ENCODE measurements at places on chromosomes 5 and 9.

DNA sequence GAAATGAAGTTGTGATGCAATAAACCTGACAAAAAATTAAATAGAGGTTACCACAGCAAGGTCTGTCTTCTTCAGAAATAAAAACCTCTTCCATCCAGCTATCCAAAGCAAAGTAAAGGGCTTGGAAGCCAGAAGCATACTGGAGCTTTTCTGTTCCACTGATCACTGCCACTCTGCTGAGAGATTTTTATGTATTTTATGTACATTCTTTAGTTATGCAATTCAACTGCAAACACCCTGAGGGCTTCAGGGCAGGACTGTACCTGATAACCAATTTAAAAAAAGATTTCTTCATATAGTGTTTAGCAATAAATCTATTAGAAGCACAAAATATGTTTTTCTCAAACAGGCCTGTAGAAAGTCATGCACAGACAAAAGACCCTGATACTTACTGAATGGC, 326.9 kb upstream of the PUM3 start:
- no peak for DNase-seq

- no peak for DNase-seq
Measured at GRCh38 chr9:135905380-135906258, 1.7 kb downstream of the CAMSAP1 start.

DNA sequence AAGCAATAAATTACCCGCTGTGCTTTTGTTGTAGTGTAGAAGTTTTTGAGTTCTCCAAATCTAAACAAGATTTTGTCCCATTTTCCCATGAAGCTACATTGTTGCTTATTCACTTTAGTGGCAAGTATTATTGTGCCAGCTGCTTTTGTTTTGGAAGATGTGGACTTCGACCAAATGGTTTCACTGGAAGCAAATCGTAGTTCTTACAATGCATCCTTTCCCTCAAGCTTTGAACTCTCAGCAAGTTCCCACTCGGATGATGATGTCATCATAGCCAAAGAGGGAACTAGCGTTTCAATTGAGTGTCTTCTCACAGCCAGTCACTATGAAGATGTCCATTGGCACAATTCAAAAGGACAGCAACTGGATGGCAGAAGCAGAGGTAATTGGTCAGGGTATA, 10.9 kb downstream of the MFAP3 start:
- DNase-seq = no peak

- DNase-seq = no peak
Measured at GRCh38 chr9:85702191-85702590, 39.6 kb downstream of the AGTPBP1 start.

DNA sequence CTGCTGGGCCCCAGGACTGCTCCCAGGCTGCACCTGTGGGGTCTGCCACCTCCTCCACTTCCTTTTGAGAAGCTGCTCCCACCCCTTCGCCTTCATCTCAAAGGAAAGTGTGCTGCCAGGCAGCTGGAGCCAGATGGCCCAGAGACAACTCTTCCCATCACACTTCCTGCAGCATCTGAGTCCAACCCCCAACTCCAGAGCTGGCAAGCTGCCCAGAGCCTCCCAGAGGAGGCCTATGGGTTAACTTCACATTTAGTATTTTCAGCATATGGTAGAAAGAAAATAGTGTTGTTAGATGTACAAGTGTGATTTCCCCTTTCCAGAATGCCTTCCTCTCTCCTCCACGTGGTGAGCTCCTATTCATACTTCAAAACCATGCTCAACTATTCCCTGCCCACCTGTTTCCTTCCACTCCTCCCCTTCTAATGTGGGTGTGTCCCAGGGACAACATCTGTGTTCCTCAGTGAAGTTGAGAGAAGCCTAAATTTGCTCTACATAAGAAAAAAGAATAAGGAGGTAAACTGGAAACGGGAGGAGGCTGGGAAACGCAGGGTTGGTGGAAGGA, 38.6 kb upstream of the KCNMB1 start:
- no peak for DNase-seq

- DNase-seq = no peak
Measured at GRCh38 chr5:123809594-123810221, 297.7 kb downstream of the CSNK1G3 start.

DNA sequence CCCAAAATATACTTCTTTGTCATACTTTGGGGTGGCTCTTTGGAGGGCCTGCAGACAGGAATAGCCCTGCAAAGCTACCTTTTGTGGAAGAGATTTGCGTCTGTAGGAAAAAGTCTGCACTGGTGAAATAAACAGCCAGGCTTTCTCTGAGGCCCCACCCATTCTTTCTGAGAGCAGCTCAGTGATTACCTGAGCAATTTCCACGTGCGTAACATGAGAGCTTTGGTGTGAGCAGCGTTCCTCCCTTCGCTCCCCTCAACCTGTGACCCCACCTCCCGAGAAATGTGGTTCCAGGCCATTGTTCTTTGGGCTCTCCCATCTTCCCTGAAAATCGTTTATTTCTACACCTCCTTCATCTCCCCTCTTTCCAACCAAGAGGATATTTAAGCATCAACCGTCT, 23.8 kb upstream of the FBP1 start:
- DNase-seq = no peak

DNA sequence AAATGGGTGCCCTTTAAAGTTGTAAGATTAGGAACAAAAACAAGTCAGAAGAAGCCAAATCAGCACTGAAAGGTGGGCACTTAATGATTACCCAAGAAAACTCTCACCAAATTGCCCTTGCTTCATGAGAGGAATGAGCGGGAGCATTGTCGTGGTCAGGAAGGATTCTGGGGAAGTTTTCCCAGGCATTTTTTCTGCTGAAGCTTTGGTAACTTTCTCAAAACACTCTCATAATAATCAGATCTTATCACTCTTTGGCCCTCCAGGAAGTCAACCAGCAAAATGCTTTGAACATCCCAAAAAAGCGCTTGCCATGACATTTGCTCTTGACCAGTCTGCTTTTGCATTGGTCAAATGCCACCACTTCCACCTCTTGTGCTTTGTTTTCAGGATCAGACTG, 10.4 kb upstream of the PCDHGC3 start:
- no peak for DNase-seq

GRCh38 chr5:166566725-166567124, 1724.7 kb upstream of the WWC1 start:
- no peak for DNase-seq

GRCh38 chr9:21281275-21281674, 23.8 kb downstream of the IFNA5 start:
- no peak for DNase-seq

- DNase-seq = no peak
Measured at GRCh38 chr9:91315191-91315590, 46.5 kb downstream of the AUH start.

- DNase-seq = peak; percentile 32
Measured at GRCh38 chr9:97307091-97307490, 368 bp upstream of the CCDC180 start.

DNA sequence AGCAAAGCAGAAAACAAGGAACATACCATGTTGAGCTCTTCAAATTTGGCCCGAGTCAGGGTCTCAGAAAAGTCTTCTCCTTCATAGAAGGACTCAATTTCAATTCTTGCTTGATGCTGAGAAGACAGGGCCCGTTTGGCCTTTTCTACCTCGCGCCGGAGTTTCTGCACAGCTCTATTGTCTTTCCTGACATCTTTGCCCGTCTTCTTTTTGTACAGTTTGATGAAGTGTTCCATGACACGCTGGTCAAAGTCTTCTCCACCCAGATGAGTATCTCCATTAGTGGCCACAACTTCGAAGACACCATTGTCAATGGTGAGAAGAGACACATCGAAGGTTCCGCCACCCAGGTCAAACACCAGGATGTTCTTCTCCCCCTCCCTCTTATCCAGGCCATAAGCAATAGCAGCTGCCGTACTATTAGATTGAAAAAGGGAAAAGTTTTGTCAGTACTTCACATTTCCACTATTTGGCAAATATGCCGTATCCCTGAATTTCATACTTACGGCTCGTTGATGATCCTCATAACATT, 2.2 kb downstream of the HSPA5 start:
- DNase-seq = no peak

GRCh38 chr9:123851851-123852250, 78.1 kb downstream of the DENND1A start:
- no peak for DNase-seq

- DNase-seq = no peak
Measured at GRCh38 chr9:115444959-115445358, 327.0 kb upstream of the TNC start.

DNA sequence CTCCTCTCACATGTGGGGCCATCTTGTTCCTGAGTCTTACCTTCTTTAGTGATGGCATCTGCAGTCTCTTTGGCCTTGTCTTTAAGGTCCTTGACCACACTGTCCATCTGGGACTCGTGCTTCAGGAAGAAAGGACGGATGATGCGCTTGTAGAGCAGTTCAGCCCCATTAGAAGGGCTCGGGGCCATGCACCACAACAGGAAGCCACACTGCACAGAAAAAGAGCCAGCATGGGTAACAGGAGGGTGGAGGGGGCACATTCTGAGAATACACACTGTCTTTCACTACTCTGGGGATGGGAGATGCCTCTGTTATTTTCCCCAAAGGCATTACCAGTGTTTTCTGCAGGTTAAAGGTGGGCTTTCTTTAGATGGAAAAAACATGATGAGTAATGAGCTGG, 25.9 kb downstream of the SRP19 start:
- no peak for DNase-seq

- no peak for DNase-seq
Measured at GRCh38 chr9:19101203-19101602, 1.5 kb downstream of the HAUS6 start.

DNA sequence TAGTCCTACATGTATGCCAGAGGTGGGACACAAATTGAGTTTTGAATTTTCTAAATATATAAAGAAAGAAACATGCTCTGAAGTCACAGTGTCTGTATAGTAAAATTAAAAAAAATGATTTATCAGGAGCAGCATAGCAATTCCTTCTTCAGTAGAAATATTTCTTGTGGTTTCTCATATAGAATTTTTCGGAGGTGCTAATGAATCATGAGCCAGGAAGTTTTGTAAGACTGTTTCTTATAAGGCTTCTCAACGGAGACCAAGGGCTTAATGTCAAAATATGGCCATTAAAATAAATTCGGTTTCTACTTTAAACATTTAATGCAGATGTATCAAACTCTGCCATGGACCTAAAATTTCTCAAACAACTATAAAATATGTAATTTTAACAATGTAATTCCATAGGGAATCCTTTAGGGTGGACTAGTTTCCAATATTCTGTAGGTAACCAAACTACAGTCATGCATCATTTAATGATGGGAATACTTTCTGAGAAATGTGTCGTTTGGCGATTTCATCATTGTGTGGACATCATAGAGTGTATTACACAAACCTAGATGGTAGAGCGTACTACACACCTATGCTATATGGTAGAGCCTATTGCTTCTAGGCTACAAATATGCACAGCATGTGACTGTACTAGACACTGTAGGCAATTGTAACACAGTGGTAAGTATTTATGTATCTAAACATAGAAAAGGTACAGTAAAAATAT, 66.3 kb downstream of the ANKRD55 start:
- no peak for DNase-seq

DNA sequence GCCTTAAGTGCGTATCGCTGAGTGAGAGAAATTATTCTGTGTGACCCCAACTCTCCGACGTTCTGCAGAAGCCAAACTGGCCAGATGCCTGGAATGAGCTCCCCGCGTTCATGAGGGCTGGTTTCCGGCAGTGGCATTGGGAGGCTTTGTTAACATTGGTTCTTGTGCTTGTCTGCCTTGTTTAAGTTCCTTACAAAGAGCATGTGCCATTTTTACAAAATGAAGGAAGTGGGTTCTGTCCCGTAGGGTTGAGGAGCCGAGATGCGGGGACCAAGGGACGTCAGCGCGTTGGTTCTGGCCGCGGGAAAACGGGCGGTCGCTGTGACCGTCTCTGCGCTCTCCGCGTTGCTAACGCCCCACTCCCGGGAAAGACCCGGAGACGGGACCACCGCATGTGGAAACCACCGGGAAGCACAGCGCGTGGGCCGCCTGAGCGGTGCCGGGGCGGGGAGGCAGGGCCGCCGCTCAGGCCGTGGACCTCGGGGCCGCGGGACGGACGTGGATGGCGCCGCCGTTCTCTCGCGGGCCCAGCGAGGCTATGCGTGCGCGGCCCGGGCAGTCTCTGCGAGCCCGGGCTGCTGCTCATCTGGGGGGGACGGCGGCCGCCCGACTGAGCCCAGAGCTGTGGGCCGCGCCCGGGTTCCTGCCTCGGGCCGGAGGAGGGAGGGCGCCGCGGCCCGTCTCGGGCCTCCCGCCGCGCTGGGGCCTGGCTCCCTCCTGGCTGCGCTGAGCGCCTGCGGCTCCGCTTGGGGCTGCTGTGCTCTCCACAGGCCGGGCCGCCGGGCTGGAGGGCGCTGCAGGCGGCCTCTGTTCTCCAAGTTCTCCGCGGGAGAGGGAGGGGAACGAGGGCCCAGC, 13.4 kb downstream of the RABL6 start:
- DNase-seq = no peak

GRCh38 chr9:137685741-137686420, 67.1 kb downstream of the EHMT1 start:
- DNase-seq = no peak

- no peak for DNase-seq
Measured at GRCh38 chr9:69140123-69140735, 33.8 kb upstream of the TJP2 start.

- DNase-seq = no peak
Measured at GRCh38 chr5:169150108-169150507, 150.8 kb downstream of the SLIT3 start.

DNA sequence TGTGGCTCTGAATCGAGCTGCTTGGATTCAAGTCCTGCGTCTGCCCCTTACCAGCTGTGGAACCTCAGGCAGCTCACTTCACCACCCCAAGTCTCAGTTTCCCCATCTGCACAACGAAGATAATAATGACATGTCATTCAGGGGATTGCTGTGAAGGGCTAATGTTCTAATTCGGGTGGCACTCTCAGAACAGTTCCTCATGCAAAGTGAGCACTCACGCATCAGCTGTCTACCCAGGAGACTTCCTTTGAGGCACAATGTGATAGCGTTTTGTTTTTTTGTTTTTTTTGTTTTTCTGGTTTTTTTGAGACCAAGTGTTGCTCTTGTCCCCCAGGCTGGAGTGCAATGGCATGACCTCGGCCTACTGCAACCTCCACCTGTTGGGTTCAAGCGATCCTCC, 56.4 kb downstream of the NTNG2 start:
- no peak for DNase-seq

- DNase-seq = no peak
Measured at GRCh38 chr5:103546858-103547257, 15.7 kb downstream of the NUDT12 start.

DNA sequence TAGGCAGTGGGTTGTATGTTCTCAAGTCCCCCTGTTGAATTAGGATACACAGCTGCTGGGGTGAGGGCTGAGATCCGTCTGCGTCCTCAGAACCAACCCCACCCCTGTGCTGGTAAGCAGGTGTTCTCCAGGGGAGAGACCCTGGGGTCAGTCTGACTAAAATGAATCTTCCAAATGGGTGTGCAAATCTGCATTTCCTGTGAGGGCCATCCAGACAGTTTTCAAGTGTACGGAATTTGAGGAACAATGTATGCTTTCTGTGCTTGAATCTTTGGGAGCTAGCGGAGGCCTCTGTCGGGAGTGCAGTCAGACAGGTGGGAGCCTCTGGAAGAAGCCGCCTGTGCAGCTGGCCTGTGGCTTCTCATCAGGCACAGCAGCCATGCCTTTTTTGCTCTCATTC, 122.9 kb downstream of the MACROH2A1 start:
- DNase-seq = no peak

DNA sequence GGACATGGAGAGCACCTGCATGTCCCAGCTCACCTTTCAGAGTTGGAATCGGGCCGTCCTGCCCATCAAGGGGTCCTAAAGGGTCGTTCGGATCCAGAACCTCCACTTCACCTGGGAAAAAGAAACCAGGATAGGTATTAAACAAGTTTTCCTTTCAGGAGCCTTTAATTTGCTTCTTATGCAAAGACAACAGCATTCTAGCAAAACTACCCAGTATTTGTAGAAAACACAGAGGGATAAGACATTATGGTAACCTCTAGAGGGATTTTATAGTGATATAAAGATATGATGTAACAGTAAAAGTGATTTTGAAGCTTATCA, 174.4 kb downstream of the ROR2 start:
- DNase-seq = no peak

Measured in GM20000 (cell line).